ENCODE measurements at places on chromosomes 7 and 10.

DNA sequence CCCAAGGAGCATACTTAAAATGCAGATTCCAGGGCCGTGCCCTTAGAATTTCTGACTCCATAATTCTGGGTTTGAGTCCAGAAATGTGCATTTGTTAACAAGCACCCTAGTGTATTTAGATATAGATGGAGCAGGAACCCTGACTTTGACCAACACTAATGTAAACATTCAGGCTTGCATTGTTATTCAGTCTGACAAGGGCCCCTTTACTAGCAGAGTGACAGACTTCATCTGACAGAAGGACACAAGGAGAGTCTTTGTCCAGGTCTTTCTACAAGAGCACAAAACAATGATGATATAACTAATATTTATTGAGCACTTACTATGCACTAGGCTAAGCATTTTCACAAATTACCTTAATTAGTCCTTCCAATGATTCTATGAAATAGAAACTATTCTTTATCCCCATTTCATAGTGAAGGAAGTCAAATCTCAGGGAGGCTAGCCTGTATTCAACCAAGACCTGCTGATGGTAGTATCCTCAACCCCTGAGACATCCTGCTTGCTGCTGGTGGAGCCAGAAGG is 3.9 kb downstream of the RBP4 start:
- no peak for DNase-seq

DNA sequence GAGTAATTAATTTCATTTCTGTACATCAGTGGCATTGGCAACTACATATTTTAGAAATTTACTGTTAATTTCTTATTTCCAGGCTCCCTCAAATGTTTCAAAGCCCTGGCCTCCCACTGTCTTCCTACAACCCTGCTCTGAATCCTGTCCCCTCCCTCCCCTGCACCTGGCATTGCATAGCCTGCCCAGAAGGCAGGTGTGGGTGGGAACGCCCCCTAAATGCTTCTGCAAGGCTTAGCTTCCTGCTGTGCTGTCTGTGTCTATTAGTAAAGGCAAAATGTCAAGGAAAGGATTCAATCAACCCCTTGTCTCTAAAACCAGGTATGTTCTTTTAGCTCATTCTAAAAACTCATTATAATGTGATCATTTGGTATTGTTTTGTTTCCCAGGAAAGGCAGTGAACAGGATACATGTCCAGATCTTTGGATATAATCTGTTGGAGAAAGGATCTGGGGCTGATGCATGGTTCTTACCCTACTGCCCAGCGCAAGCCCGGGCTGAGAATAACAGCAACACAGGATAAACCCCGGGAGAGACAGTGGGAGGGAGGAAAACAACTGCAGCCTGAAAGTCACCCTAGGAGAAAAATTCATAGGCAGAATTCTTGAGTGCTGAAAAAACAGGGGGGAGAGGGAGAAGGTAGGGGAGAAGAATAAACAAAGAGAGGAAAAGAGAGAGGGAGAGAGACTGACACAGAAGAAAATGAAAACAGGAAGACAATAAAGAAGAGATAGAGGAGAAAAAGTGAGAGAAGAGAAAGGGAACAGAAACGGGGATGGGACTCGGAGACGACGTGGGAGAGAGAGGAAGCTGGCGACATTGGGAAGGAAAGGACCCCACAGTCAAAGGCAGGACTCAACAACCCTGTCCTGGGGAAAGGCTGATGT is 589 bp downstream of the ZNF488 start:
- peak; percentile 31 for DNase-seq

- no peak for DNase-seq
Observed at GRCh38 chr7:105802604-105803428, 73.6 kb downstream of the ATXN7L1 start.

DNA sequence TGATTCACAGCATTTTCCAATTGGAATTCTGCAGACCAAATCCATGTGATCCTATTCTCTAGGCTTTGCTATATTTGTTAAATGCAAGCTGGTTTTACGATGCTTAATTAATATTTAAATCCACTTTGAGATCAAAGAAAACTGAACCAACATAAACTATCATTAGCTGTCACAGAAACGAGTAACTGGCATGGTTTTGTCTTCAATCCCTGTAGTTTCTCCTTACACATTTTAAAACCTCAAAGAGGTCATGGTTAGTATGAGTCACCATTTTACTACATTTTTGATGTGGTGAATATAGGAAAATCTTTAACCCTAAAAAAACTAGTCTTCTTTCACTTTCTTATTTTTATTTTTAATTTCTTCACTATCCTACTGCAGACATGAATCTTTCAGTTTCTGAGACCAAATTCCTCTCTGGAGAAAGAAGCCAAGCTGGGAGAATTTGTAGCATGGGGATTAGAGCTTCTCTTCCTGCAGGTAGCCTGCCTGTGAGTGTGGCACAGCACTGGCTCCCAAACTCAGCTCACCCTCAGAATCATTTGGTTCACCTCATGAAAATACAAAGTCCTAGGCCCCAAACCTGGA is 8.7 kb upstream of the LIPM start:
- DNase-seq: no peak

DNA sequence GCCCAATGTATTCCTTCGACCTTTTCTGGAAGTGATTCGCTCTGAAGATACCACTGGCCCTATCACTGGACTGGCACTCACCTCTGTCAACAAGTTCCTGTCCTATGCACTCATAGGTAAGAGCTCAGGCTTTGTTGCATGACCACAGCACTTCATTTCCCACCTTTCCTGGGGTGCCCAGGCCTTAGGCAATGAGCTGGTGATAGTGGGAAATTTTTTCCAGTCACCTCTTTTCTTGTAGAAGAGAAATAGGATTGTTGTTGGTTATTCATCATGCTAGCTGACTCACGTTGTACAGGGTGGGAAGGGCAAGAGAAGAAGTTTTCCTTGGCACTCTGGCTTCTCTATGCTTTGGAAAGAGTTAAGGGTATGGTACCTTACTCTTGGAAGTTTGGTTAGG is 51.4 kb upstream of the NFKB2 start:
- DNase-seq: no peak

GRCh38 chr7:31741852-31742251 is 54.8 kb downstream of the PPP1R17 start:
- DNase-seq: no peak

- no peak for DNase-seq
Observed at GRCh38 chr7:154469652-154470051, 417.5 kb downstream of the DPP6 start.

- no peak for DNase-seq
Observed at GRCh38 chr7:29940199-29940598, 49.4 kb downstream of the SCRN1 start.

DNA sequence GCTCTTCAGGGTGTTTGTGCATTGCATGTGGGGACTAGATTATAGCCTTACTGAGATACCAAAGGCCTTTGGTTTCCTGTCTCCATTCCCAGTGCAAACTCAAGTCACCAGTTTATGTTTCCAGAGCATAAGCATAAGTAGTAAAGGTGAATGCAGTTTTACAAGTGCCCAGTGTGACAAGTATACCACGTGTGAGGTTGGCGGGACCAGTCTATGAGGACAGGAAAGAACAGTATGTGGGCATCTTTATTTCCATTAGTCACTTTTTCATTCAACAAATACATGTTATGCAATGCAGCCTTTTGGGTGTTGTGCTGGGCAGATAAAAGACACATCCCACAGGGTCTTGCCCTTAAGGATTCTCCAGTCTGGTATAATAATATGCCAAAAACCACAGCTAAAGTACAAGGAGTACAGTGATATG is 146.5 kb downstream of the ARID5B start:
- no peak for DNase-seq

DNA sequence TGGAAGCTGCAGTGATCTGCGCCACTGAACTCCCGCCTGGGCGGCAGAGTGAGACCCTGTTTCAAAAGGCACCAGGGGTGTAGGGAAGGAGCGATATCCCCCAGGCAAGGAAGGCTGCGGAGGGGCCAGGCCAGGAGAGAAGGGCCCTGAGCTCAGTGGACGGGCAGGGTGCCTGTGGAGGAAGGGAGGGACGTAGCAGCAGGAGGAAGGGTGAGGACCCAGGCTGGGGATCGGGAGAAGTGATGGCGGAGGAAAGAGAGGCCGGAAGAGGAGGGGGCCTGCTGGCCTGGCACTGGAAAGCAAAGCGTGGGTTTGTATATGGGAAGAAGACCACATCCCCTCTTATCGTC is 45.6 kb downstream of the ALOX5 start:
- no peak for DNase-seq

- no peak for DNase-seq
Observed at GRCh38 chr7:40800771-40801170, 666.0 kb downstream of the SUGCT start.

DNA sequence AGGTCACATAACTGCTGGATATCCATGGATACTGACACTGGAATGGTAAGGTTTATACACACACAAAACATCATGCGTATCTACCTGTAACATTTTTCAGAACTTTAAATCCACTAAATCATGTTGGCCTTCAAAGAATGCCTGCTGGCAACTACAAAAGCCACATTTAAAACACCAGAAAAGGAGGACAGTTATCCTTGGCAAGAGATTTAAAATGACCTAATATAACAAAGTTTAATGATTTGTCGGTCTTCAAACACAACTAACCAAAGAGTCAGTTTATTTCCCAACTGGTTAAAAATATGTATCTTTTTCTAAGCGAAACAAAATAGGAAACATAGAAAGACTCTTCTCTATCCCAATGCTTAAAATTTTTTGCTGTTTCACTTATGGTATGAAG is 24.0 kb downstream of the WAPL start:
- no peak for DNase-seq

- no peak for DNase-seq
Observed at GRCh38 chr7:24721481-24722001, 35.7 kb downstream of the GSDME start.

- DNase-seq: no peak
Observed at GRCh38 chr7:130875-131780, 61.2 kb upstream of the FAM20C start.

DNA sequence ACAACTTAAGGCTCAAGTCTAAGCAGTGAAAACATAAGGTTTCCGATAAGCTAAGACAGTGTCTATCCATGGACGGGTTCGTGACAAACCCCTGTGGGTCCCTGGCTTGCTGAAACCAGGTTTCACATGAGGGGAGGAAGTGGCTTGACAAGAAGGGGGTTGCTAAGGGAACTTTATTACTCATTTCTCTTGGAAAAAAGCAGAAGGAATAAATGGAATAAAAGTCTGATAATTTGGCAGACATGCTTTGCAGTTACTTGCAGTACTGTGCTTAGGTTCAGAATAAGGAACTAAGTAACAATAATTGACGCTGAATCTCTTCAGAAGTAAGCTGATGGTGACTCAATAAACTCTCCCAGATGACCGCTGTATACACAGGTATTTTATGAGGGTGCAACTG is 34.7 kb downstream of the RBM17 start:
- no peak for DNase-seq

- DNase-seq: no peak
Observed at GRCh38 chr10:102109166-102110116, 10.7 kb downstream of the LDB1 start.

DNA sequence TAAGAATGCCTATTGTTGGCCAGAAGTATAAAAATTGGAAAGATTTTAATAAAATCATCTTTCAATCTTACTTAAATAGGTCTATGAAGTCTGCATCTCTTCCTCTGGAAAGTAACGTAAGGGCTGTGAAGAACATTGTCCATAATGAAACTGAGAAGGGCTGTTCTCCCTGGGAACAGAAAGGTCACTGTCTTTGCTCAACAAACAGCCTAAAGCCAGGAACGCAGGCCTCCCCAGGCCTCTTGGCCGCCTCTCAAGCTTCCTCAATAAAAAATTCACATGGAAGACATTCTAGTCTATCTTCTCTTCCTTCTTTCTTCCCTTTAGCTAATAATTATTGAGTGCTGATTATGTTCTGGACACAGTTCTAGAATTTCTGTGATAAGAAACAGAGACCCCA is 9.1 kb upstream of the IDI2 start:
- DNase-seq: no peak

DNA sequence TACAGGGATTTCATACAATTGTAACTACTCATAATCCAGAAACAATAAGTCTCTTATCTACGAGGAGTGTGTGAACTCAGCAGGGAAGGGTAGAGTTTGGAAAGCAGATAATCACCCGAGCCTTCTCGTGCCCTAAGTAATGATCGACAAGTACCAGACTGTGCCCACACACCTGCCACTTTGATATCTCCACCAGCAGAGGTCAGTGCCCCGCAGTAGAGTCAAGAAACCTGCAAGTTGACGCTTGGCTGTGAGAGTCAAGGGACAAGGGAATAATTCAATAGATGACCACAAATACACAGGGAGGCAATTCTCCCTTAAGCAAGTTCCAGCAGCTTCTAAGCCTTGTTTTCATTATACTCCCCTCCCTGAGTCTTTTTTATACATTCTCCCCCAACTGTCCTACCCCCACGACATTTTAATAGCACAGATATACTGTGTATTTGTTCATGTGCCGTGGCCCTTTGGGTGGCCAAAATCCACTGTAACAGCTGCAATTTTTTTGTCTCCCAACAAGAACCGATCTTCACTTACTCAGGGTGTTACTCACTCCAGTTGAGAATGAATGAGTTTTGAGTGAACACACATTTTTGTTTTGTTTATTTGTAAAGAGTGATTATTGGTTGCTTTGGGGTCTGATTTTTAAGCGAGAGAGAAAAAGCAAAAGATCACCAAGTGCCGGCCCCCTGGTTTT is 106.9 kb upstream of the RHEB start:
- peak; percentile 11 for DNase-seq

DNA sequence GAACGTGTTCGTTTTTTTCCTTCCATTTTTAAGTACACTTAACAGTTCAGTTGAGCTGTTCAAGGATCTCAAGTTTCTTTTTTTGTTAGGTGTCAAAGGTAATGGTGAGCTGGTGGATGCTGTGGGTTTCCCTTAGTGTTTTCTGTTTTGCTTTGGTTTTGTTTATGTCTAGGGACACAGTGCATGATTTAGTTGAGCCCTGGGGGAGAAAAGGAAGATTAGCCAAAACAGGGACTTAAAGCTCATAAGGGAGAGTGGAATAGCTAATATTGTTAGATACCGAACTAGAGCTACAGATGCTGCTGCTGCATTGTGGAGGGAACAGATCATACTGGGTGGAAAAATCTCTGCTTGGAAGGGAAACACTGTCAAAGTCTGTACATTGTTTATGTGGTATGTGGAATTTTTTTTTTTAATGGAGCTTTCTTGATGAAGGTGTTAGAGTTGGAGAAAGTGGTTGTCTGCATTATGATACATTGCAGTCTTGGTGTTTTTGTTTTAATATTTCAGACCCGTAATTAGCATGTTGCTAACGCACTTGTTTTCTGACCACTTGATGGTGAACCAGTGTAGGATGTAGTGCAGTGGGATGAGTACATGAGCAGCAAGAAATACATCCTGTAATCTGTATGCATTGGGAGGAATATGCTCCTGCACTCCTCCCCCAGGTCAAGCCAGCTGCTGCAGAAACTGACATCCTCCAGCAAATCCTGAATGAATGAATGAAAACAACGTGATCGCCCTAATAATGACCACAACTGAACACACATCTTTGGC is 2.1 kb downstream of the GLCCI1 start:
- no peak for DNase-seq

DNA sequence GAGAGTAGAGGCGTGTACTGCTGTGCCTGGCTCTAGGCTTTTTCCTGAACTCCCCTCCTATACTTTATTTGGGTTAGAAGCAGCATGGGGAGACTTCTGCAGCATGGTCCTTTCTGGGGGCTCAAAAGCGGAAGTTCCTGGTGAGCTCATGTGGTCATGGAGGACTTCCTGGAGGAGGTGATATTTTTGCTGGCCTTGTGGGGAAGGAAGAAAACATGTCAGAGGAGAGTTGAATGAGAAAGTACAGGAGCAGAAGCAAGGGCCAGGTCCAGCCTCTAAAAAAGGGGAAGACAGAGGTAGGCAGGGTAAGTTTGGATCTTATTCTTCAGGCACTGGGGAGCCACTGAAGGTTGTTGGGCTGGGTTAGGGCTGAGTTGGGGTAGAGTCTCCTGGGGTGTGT is 45.5 kb downstream of the CASTOR2 start:
- DNase-seq: no peak

Data from NCI-H526 treated with DMSO at 0.1 percent for 48 hours (cell line).